Activated CD4-positive, alpha-beta T cell treated with anti-CD3 and anti-CD28 coated beads for 36 hours (primary cell): ENCODE measurements at places on chromosomes 4 and X. TPM values are rescaled to one million over a fixed set of nuclear protein-coding genes. Genes with fewer than 3 reads are reported as not detected.

MAGEB17 gene
- not detected for total RNA-seq

SYN1 gene
- total RNA-seq = 0.98 TPM

CSAG2 gene
- total RNA-seq = not detected

CCNA2 gene
- 113 TPM for total RNA-seq

SHISA3 gene
- 0.11 TPM for total RNA-seq

ZDHHC15 gene
- total RNA-seq = 0.21 TPM

LANCL3 gene
- total RNA-seq = 0.21 TPM

ABCE1 gene
- total RNA-seq = 172 TPM

F9 gene
- not detected for total RNA-seq

CLTRN gene
- total RNA-seq = 0.62 TPM
